ENCODE measurements at places on chromosomes 11 and 22.

- no peak for DNase-seq
Observed at GRCh38 chr11:69957849-69958248, 120.3 kb upstream of the ANO1 start.

- no peak for DNase-seq
Observed at GRCh38 chr11:2927851-2928604, 1.2 kb downstream of the PHLDA2 start.

GRCh38 chr11:18844753-18845367 lies 53.3 kb upstream of the PTPN5 start:
- DNase-seq, result no peak

DNA sequence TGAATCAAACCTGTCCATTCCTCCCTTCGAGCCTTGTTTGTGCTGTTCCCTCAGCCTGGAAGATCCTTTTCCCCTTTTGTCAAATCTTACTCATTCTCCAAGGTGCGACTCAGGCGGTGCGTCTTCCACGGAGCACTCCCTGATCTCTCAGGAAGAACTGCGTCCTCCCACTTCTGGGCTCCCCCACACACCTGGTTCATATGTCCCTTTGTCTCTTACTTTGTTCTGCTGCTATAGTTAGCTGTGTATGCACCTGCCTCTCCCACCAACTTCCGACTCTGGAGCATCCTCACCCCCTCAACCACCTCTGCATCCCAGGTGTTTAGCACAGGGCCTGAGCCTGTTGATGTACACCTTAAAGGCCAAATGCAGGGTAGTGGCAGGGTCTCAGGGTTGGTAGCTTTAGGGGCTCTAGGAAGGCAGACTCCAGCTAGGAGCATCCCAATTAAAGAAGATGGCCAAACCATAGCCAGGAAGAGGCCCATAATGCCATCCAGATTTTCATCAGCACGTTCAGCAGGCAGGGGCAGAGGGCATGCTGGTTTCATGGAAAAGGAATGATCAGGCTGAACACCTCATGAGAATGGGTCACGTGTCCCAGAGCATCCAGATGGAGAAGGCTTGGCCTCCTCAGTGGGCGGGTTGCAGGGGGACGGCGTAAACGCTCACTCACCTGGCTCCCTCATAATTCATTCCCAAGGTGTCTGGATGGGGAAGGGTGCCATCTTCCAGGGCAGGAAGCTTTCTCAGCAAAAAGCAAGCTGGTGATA lies 20.1 kb downstream of the PTPN5 start:
- DNase-seq, result no peak

DNA sequence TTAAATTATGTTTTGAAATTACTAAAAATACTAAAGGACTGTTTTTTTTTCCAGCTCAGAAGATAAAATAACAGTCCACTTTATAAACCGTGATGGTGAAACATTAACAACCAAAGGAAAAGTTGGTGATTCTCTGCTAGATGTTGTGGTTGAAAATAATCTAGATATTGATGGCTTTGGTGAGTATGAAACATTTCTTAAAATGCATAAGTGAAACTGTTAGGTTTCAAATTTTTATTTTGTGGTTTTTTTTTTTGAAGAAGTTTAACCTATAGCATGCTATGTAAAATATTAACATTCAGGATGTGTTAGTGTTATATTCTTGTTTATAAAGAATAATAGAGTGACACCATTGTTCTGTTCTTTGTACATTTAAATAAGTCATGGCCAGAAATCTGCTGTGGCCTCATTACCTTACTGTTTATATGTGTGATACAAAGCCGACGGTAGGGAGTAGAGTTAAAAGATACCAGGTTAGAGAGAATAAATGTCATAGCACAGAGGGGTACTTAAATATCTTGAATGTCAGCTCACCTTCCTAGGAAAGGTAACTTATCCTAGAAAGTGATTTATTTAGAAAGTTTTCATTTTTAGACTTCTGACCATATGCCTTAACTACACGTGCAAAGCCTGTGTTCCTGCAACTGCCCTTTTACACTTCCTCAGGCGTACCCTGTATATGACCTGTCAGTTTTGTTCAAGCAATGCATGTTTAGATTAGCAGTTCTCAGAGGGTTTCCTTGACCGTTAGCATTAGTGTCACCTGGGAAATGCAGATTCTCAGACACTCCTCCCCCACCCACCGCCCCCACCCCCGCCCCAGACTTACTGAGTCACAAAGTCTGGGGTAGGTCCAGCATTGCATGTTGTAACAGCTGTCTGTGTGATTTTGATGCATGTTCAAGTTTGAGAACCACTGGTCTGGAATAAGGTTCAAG lies 6.3 kb downstream of the FDX1 start:
- DNase-seq, result no peak

DNA sequence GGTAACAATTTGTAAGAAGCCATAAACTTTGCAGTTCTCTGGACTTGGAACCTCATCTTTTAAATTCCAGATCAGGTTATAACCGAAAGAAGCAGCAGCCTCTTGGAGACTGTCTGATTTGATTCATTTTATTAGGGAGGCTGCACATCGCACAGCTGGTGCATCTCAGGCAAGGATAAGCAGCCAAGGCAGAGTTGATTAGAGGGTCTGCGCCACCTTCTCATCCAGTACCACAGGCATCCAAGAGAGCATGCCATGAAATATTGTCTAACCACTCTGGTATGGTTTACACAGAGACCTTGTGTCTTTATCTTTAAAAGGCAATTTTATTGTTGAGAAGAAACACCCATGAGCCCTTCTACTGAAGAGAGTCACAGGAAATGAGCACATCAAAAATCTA lies 16.2 kb upstream of the CWF19L2 start:
- no peak for DNase-seq

DNA sequence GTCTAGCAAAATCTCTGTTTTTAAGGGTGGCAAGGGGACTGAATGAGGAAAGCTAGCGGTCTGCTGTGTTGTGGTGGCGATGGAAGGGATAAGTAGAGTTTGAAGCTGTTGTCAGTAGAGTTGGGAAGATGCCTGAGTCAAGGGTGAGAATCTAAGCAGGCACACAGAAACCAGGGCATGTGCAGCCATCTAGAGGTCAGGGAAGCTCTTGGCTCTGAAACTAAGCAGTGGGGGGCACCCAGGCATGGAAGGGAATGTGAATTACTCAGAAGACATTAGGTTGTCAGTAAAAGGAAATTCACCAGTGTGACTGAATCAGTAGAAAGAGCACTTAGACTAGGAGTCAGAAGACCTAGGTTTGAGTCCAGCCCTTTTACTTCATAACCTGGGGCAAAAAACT lies 15.4 kb downstream of the BMAL1 start:
- DNase-seq, result no peak

DNA sequence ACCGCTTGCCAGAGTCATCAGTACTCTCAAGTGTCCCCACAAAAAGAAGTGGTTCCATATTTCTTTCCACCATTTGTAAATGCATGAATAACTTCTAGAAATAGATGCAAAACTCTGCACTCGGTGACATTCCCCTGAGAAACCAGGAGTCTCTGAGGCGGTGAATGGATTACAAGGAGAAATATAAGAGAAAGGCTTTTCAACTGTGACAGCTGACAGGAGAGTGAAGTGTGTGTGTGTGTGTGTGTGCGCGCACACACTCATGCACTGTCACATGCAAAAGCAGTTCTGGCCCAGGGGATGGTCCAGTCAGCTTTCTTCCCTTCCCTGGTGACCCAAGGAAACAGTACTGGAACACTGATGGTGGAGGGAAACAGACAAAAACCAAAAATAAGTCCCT lies 710.0 kb downstream of the OPCML start:
- DNase-seq, result no peak

GRCh38 chr22:31339148-31339832 lies 6.9 kb downstream of the PATZ1 start:
- no peak for DNase-seq

DNA sequence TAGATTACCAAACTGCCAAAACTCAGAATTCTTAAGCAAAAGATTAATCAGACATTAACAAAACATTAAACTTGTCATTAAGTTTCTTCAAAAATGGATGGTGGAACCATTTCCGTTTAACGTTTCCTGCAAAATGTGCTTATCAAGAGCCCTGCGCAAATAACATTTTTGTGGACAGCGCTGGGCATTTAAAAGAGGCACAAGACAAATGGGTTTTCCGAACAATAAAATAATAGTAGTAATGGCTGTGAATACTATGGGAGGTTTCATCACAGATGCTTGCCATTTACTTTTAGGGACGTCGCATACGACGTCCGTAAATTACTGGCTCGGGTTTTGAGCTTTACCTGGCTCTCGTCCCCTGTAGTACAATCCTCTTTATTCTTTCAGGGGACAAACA lies 1.1 kb downstream of the NPAT start:
- DNase-seq, result no peak

DNA sequence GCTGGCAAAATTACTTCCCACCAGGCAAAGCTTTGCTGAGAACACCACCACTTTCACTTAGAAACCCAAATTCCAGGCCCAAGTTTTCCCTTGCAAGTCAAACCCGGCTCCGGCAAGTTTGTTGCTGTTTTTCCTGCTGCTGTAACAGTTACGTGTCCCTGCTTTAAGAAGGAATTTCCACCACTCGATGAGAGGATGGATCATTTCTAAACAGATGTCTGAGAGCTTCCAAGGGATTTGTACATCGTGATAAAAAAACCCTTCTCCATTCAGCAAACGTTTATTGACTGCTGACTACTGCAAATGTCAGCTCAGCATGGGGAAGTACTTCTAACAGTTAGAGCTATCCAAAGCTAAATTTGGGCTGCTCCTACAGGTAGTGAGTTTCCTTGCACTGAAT lies 19.7 kb downstream of the P2RX3 start:
- no peak for DNase-seq

DNA sequence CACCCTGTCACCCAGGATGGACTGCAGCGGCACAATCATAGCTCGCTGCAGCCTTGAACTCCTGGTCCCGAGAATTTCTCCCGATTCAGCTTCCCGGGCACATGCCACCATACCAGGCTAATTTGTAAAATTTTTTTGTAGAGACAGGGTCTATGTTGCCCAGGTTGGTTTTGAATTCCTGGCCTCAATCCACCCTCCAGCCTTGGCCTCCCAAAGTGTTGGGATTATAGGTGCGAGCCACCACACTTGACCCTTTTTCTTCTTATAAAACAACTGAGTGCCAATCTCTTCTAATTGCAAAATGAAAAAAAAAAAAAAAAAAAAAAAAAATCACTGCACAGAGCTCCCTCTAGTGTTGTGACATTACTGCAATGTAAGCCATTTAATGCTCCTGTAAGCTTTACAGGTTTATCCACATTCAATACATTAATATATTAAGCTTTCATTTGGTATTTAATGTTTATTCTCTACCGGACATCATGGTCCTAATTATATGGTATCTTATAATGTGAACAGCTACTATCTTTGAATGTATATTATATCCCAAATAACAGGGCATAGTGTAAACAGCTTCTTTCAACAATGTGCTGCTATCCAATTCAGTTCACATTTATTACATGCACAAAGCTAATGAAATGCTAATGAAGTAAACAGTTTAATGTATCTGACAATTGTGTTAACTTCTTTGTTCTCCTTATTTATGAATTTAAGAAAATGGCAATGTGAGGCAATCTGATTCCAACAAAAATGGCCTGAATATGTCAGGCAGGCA lies 44.6 kb downstream of the COPB1 start:
- DNase-seq, result no peak

- no peak for DNase-seq
Observed at GRCh38 chr11:122598971-122599370, 56.6 kb upstream of the UBASH3B start.

GRCh38 chr11:100562128-100562527 lies 125.0 kb upstream of the ARHGAP42 start:
- no peak for DNase-seq

GRCh38 chr11:32706985-32707741 lies 87.3 kb downstream of the CCDC73 start:
- DNase-seq, result no peak

DNA sequence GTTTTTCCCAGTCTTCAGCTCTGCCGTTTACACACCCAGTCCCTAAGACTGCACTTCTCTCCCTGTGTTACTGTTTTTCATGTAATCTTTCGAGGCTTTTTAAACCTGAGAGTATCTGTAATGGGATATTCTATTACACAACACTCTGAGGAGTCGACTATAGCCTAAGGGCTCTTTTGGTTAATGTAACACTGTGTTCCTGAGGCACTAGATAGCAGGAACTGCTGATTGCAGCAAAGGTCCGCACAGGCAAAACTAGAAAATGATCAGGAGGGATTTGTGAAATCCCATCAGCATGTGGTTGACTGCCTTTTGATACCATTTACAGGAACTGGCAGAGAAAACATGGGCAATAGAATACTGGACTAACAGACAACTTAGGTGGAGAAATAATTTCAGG lies 512.3 kb upstream of the RAG2 start:
- DNase-seq, result no peak

- DNase-seq, result no peak
Observed at GRCh38 chr11:17287058-17287457, 10.5 kb downstream of the NUCB2 start.

DNA sequence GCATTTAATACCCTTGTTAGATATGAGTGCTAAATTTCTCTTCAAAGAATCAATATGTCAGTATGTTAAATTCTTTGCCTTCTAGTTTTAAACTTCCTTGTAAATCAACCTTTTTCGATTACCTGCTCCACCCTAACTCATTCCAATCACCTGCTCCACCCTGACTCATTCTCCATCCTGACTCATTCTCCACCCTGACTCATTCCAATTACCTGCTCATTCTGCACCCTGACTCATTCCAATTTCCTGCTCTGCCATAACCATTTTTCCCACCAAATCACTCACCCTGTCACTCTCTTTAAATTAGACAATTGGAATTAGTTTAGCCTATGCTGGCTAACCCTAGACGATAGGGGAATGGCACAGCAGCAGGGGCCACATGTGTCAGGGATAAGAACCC lies 519.5 kb upstream of the LRRC4C start:
- no peak for DNase-seq

DNA sequence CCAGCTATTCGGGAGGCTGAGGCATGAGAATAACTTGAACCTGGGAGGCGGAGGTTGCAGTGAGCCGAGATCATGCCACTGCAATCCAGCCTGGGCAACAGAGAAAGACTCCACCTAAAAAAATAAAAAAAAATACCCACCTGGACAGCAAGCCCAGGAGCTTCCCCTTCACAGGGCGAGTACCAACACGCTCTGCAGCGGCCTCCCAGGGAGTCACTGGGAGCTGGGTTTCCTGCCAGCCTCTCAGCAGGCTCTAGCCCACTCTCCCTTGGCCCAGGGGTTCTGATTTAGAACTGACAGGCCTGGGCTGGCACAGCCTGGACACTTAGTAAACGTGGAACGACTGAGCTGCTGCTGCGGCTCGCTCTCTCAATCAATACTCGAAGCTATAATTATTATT lies 2.0 kb upstream of the CABP7 start:
- no peak for DNase-seq

DNA sequence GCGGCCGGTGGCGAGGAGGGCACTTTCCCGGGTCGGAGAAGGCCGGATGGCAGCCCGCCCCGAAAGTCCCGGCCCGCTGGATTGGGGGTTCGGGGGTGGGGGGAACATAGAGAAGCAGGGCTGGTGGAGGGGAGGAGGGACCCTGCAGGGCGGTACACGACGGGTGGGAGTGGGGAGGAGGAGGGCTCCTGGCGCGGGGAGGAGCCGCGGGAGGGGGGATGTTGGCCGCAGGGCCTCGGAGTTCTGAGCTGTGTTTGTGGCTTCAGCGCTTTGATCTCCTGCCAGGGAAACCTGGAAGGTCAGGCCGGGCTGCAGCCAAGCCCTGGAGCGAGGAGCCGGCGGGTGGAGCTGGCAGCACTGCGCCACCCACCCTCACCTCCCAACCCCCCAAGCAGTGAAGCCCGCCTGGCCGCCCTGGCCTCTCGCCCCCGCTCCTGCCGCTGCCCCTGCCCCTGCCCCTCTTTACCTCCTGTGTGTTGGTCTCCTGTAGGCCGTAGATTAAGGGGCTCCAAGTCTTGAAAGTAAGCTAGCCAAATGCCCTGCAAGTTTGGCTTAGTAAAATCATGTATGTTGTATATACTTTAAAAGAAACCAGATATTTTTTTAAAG lies 30.9 kb downstream of the C22orf31 start:
- no peak for DNase-seq
